ENCODE measurements at places on chromosomes 1 and 21. TPM values are rescaled to one million over a fixed set of nuclear protein-coding genes. Genes with fewer than 3 reads are reported as not detected.

DNA sequence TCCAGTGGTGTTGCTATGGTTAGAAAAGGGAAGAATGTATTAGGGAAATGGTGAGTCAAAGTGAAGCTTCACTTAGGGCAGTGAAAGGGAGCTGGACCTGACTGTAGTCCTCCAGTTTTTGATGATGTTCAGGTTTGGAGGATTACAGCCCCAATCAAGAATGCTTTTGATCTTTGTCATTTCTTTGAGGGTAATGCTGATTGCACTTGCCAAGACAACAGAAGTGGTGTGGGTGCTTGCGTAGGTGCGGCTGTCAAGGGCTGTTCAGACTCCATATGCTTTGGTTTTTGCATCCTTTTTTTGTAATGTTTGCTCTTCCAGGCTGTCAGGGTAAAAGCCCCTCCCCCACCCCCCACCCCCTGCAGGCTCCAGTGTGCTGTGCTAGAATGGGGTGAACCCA is 38.9 kb downstream of the HHAT start:
- no peak for DNase-seq

GRCh38 chr21:42629933-42630589 is 23.4 kb upstream of the PDE9A start:
- no peak for DNase-seq

DNA sequence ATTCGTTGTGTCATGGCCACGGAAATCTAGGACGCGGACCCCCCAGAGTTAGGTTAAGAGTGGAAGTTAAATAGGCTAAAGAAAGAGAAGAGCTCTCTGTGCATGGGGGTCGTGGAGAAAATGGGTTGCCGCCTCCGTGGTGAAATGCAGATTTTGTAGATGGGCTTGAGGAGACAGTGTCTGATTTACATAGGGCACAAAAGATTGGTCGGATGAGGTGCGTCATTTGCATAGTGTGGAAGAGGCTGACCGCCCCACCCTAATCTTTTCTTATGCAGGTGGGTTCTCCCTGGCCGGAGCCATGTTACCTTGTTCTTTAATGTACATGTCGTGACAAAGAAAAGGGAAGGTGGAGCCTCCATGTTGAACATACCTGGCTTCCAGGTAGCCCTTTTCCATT is 14.3 kb upstream of the SLC5A9 start:
- no peak for DNase-seq

The FAM151A gene
- 31.2 TPM for polyA plus RNA-seq

The DENND2D gene
- 17.8 TPM for polyA plus RNA-seq

DNA sequence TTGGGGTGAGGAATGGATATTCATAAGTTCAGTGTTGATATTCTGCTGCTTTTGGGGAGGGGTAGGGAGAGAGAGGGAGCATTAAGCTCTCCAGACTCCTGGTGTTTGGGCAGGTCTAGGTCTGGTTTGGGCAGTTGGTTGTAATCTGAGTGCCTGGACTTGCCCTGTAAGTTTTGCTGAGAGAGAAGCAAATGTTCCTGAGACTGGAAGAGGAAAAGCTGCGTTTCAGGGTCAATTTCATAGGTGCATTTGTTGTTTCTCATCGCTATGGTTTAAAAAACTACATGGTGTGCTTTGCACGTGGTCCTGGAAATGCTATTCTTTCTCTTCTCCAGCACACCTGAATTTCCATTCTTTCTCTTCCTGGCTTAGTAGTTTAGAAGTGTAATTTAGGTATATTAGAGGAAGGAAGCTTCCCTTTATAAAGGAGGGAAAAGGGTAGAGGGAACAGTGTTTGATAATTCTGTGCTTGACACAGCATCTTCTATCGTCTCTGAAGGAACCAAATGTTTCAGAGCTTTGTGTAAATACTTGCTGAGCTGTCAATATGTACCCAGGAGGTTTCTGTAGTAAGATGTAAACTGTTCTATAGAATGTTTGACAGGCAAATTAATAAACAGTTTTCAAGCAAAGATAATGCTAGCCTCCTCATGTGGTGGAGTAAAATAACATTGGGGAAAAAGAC is 6.3 kb downstream of the ARID1A start:
- no peak for DNase-seq

DNA sequence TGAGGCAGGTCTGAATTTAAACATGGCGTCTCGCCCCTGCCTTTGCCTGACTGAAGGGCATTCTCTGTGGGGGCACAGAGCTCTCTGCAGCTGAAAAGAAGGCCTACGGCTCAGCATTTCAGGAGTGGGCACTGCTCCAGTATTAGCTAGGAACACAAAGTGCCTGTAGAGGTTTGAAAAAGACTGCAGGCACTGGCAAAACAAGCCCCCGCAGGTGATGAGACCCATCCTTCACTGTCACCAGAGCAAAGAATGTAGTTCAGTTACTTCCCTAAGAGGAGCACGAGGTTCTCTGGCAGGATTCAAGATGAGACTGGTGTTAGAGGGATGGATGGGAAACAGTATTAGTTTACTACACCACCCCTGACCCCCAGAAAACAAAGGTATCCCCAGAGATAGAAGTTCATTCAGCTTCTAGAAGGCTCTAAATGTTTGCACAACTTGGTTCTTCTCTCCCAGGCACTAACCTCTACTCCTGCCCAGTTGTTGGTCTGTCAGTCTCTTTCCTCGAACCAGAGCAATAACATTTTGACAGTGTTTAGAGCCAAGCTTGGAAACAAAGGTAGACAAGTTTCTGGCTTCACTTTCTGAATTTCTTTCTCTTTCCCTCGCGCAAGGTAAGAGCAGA is 101.9 kb upstream of the KCNE2 start:
- DNase-seq, result no peak
